H1 (cell line): ENCODE measurements at places on chromosomes 5 and 9. TPM values are rescaled to one million over a fixed set of nuclear protein-coding genes. Genes with fewer than 3 reads are reported as not detected.

Gene TLR4
- total RNA-seq, result 0.17 and 0.19 TPM in 2 replicates

Gene TTF1
- total RNA-seq, result 22.2 and 22.6 TPM in 2 replicates

Gene FBXL7
- total RNA-seq, result 17.8 and 19.1 TPM in 2 replicates

Gene KLHL3
- 10.5 and 13.7 TPM in 2 replicates for total RNA-seq

Gene HK3
- not detected in 2 replicates for total RNA-seq

Gene LPCAT1
- total RNA-seq, result 260 and 266 TPM in 2 replicates

Gene GTF2H2
- 41.9 and 42.3 TPM in 2 replicates for total RNA-seq

Gene ECM2
- total RNA-seq, result not detected in 2 replicates

Gene CARD9
- 0.88 and 1.1 TPM in 2 replicates for total RNA-seq

Gene PPP3R2
- total RNA-seq, result not detected in 2 replicates

Gene CYLC2
- not detected in 2 replicates for total RNA-seq

Gene CTSV
- total RNA-seq, result 113 and 114 TPM in 2 replicates

Gene PKD2L2
- not detected in 2 replicates for total RNA-seq

Gene ARAP3
- 45.7 and 48.6 TPM in 2 replicates for total RNA-seq

Gene NIM1K
- total RNA-seq, result not detected in 2 replicates
